ENCODE measurements at places on chromosomes 11 and 22.

DNA sequence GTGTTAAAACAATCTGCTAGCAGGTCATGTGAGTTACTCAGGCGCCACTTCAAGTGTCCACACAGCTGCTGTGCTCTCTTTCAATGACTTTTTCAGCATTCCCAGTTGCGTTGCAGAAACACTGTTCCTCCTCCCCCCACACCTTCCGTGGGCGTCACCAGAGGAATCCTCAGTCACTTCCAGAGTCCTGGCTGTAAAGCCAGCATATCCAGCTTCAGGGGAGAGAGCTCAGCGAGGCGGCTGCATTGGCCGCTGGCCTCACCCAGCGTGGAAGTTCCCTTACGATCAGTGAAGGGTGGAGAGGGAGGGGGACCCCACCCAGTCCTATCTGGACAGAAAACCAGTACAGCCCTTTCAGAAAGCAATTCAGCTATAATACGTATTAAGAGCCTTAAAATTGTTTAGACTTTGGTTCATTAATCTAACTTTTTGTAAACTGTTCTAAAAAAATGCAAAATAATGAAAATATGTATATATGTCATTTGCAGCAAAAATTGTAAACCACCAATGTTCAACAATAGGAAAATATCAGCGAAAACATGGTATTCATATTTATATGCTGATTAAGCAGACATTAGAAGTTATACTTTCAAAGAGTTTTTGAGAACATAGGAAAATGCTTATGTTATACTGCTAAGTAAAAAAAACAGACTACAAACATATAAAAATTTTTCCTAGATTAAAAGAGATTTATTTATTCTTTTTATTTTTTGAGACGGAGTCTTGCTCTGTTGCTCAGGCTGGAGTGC, 2.8 kb upstream of the ANO9 start:
- no peak for DNase-seq

GRCh38 chr11:114466742-114467141, 27.5 kb downstream of the REXO2 start:
- DNase-seq = no peak

GRCh38 chr11:2777871-2778629, 78.3 kb upstream of the KCNQ1OT1 start:
- no peak for DNase-seq

DNA sequence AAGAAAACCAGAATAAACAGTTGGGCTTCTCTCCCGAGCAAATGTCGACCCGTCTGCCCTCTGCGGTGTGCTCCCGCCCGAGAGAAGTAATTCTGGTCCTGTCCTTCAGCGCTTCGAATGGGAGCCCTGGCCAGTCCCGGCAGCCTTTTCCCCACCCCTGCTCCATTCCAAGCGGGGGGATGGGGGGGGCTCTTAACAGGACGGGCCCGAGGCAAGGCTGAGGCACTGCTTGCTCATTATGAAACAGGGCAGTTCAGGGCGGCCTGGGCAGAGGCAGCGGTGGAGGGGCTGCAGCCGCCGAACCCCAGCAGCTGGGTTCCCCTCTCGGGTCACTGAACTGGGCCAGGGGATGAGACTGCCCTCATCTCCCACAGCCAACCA, 9.1 kb downstream of the BACE1-AS start:
- DNase-seq = no peak

DNA sequence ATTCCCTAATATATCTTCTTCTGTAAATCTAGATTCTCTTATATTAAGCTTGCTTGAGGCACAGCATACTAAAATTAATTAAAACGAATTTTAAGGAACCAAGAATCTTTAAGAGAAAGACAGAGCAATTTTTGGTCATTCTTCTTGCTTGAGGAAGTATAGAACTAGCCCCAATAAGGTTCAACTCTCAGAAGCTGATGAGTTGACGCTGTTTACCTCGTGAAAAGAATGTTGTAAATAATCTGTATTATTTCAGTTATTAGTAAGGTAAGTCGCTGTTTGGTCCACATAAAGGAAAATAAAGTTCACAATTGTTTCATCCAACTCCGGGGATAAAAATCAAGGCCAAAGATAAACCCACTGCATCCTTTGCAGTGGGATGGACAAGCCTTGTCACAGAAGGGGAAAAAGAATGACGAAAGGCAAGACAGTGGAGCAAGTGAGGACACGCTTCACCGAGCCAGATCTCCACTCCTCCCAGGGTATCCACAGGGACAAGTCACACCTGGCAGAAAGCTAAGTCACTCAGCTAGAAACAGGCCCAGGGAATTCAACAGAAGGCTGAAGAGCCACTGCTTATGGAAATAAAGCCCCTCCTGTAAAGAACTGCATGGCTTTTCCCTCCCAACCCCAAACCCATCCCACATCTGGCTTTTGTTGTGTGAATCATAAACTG, 752 bp downstream of the POU2AF1 start:
- DNase-seq = no peak

DNA sequence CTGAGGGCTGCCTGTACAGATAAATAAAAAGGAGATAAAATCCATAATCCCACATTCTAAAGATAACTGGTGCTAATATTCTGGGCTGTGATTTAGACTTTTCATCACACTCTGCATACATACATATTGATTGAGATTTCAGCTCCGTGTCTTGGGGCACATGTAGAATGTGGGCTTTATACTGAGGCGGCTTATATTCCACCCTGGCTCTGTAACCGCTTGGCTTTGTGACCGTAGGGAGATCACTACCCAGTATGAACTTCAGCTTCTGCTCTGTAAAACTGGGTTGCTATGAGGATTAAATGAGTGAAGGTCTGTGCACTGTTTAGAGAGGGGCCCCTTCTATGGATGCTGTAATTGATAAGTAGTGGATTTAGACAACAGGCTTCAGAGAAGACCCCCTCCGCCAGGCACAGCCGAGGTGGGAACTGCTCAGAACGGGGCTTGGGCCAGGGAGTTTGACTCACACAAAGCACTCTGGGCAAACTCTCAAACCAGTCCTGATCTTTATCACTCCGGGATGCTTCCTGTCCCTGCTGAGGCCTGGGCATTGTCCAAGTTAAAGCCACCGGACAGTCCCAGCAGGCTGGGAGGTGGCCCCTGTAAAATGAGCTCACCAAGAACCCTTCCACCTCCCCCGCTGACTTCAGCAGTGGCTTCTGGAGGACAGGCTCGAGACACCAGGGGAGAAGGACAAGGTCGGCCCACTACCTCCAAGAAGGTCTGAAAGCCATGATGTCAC, 17.2 kb downstream of the KIAA1671 start:
- DNase-seq = no peak

- no peak for DNase-seq
Observed at GRCh38 chr11:47607380-47607779, 13.2 kb upstream of the C1QTNF4 start.

- no peak for DNase-seq
Observed at GRCh38 chr11:12157241-12157661, 46.9 kb downstream of the MICAL2 start.

- DNase-seq = no peak
Observed at GRCh38 chr22:49081261-49081666, 746.4 kb downstream of the BRD1 start.

- no peak for DNase-seq
Observed at GRCh38 chr11:120182372-120182771, 28.5 kb upstream of the OAF start.

- no peak for DNase-seq
Observed at GRCh38 chr11:110471371-110471770, 41.6 kb downstream of the FDX1 start.

DNA sequence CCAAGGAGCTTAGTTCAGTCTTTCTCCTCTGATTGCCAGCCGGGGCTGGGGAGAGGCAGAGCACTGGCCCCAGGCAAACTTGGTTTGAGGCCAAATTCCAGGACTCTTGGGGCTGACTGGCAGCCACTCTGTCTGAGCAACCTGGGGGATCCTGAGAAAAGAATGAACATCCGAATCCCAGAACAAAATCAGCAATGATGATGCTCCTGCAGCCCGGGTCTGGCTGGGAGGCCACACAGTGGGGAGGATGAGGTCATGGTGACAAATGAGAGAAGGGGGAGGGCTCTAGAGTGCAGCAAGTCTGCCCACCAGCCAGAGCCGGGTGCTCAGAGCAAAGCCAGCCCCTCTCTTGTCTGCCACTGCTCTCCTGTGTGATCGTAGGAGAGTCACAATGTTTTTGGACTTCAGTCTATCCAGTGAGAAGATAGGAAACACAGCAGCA, 71.8 kb upstream of the PAX6 start:
- DNase-seq = no peak

- DNase-seq = no peak
Observed at GRCh38 chr22:40560551-40560950, 76.0 kb downstream of the MRTFA start.

- DNase-seq = no peak
Observed at GRCh38 chr11:108895579-108896480, 231.0 kb downstream of the DDX10 start.

DNA sequence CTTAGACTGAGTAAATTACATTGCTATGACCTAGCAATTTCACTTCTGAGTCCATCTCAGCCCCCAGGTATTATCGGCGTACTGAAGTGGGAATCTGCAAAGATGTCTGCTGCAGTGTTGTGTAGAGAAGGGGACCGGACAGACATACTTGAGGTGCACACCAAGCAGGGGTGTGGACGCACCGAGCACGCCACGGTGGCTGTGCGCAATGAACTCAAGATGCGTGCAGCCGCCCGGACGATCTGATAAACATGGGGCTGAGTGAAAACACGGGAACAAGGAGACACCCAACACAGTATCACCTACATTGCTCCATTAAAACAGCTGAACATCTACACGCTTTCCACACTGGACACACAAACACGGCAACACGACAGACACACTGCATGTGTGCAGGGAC, 454.3 kb downstream of the OPCML start:
- no peak for DNase-seq

- DNase-seq = no peak
Observed at GRCh38 chr22:17942721-17943120, 81.6 kb downstream of the MICAL3 start.

DNA sequence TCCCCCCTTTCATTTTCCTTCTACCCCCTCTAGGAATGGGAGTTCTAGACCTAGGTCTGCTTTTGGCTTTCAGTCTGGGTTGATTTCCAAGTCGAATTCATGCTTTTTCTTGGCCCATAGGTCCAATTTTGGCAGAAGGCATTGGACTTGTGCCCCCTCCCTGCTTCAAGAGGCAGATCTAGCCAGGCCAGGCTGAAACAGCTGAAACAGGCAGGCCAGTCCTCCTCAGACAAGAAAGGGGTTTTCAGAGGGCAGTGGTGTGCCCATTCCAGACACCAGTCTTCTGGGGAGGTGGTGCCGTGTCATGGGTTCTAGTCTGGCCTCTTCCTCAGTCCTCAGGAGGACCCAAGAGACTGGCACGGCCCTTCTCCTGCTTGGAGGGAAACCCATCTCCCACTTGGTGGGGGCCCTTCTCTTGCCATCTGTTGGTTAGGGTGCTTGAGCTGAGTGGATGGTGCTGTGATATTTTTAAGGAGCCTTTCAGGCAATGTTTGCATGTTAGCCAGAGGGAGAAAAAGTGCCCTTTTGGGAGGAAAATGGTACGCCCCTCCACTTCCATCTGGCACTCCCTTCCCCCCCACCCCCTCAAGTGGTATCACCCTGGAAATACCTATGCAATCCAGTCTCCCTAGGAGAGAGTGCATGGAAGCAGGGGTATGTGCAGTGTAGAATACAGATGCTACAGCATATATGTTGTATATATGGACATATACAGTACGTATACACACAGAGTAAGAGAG, 53.6 kb downstream of the SYT13 start:
- no peak for DNase-seq

DNA sequence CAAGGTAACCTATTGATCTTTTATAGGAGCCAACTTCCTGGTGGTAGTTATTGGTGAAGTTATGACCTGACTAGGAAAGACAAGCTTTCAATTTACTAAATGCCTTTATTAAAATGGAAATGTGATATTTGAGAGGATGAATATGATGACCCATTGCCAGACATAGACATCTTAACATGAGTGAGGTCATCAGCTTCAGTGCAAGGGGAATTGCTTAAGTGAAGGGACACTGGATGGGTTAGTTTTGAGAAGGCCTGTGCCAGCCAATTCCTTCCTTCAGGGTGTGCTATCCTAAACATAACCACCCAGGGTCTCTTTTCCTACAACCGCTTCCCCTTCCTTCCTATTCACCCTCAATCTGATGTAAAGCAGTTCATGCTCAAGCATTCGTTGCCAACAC, 21.5 kb downstream of the NAV2 start:
- DNase-seq = no peak

GRCh38 chr11:129457321-129457720, 81.7 kb downstream of the BARX2 start:
- no peak for DNase-seq

GRCh38 chr11:134976551-134976950, 564.5 kb upstream of the B3GAT1 start:
- no peak for DNase-seq

- DNase-seq = no peak
Observed at GRCh38 chr11:10518891-10519290, 22.1 kb downstream of the RNF141 start.

DNA sequence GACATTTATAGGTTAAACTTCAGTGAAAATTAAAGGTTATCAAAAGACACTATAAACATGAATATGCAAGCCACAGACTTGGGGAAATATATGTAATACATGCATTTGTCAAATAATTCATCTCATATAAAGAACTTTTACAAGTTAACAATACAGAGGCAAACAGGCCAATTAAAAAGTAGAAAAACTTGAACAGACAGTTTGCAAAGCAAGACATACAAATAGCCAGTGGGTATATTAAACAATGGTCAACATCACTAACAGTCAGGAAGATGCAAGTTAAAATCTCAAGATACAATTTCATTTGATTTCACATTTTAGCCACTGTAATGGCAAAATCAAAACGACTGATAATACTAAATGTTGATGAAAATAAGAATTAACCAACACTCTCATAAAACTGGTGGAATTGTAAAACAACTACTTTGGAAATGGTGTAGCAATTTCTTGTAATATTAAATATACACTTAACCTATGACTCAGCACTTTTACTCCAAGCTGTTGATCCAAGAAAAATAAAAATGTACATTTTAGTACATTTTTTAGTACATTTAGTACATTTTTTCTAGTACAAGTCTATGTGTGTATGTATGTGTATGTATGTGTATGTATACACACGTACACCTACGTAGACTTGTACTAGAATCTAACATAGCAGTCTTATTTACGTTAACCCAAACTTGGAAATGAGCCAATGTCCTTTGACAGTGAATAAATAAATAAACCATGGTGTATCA, 62.8 kb downstream of the LRRC74B start:
- no peak for DNase-seq

- DNase-seq = no peak
Observed at GRCh38 chr11:116980136-116980793, 118.0 kb downstream of the SIK3 start.

DNA sequence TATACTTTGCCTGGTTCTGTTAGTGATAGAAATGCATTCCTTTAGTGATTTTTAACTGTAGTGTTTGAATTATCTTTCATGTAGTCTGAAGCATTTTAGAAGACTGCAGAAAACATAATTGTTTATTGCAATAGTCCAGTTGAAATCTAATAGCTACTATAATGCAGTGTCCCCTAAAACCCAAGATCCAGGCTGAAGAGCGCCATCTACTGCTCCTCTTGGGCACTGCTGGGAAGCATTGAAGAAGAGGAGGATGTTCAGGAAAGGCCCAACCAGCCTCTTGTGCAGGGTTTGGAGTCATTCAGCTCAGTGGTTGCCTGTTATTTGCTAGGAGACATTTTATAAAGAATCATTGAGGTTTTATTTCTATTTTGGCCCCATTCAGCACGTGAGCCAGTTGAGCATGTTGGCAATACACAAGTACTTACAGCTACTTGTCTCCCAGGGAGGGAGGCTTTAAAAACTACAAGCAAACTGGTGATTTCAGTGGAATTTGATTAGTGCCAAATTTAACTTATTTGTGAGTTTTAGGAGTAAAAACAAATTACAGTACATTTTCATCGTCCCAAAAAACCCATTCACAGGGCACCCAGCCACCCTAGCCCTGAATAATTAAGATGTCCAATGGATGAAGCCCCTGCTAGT, 74.9 kb upstream of the HORMAD2 start:
- DNase-seq = peak; percentile 51

GRCh38 chr11:3022300-3022967, 30.3 kb upstream of the NAP1L4 start:
- DNase-seq = no peak

Data from T-cell (primary cell).